Umbilical cord (tissue), 2 donors: ENCODE measurements at places on chromosomes 1 and 21.
A peak's percentile ranks its signal among the peaks of the same experiment; 100 is the strongest.

GRCh38 chr1:234586304-234586703 lies 23.7 kb downstream of the IRF2BP2 start:
- DNase-seq = no peak

GRCh38 chr1:110049801-110050601 lies 15.6 kb downstream of the STRIP1 start:
- DNase-seq = no peak

- DNase-seq = no peak
Measured at GRCh38 chr1:26218906-26219494, 15.0 kb upstream of the CEP85 start.

DNA sequence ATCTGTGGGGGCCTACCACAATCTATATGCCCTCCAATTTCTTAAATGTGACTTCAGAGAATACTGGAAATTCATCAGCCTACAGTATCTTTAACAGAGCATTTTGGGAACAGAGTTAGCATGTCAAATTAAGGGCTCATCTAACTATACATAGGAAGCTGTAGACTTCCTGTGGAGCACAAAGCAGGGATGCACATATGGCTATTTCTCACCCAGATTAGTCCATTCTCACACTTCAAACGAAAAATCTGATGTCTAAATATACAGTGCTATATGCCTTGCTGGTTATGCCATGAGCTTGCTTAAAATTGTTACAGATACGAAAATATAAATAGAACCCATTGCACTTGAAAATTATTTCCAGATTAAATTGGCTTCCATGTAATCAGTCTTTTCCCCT lies 1922.8 kb downstream of the MRPL39 start:
- no peak for DNase-seq

DNA sequence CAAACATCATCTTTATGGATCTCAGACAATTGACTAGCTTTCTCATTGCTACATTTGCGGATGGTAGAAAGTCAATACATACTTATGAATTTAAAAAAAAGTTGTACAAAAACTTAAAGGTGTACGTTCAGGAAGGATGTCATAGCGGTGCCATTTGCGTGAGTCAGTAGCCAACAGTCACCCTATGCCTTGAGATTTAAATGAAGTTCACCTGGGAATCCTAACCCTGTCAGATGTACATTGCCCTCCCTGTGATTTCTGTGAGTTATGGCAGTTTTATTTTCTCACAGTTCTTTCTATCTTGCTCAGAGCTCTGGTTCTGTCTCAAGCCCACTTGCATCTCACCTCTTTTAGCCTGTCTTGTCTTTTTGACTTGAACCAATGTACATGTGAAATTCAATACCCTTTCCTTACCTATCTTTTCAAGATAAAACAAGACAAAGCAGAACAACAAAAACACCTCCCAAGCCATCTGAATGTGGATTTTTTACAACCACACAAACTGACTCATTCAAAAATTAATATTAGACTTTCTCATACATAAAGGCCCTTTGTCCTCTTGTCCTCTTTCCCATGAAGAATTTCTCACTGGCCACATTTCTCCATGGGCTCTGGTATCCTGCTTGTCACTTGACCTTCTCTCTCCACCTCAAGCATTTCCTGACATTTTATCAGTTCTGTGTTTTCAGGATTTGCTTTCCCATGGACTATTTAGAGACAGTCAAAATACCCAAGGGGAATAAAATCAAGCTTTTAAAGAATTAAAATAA lies 25.3 kb upstream of the ZNF697 start:
- no peak for DNase-seq

- peak; percentile 51 for DNase-seq
Measured at GRCh38 chr1:177858332-177858821, 111.5 kb downstream of the SEC16B start.

DNA sequence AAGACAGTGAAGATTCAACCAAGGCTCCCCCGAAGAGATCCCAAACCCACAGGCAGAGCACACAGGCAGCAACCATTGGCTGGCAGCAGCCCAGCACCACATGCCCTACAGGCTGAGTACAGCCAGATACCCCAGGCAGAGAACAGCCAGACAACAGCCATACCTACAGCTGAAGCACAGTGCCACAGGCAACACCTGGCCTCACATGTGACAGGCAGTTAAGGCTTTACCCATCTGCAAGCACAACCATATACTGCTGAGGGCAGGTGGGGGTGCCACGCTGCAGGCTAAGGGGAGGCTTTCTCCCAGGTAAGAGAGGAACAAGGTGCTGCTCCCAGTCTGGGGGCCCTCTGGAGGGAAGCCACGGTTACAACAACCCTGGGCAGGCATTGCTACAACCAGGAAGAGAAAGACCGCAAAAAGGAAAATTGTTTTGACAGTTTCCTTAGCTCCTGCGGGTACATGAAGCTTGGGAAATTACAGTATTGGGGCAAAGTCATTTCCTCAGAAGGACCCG lies 12.3 kb downstream of the CHIT1 start:
- DNase-seq = no peak

GRCh38 chr1:110464340-110464739 lies 13.4 kb downstream of the PROK1 start:
- peak; percentile 69 for DNase-seq

GRCh38 chr1:111127923-111128643 lies 11.8 kb downstream of the DRAM2 start:
- peak; percentile 19 for DNase-seq

DNA sequence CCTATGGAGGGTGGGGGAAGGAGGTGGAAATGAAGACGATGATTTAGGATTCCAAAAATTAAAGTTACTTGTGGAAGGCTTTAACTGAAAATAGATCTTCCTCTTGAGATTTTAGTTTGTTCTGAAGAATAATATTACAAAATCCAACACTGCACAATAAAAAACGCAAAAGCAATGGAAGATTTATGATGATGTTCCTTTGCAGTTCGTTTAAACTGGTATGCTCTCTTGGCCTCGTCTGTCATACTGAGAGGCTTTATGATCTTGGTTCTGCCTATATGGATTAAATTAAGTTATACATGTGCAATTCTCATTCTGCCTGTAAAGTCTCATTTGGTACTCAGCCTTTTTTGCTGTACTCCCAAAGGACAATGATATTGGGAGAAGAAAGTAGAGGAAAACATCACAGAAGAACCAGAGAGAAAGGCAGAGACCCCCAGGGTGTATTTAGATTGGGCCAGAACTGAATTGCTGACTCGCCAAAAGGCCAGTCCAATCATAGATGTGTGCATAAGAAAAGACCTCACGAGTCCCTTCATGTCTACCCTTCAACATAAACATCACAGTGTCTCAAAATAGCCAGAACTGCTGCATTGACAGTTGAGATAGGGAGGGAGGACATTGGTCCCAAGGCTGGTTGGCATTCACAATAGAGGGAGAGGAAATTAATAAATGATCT lies 188.6 kb downstream of the GREM2 start:
- DNase-seq = no peak

DNA sequence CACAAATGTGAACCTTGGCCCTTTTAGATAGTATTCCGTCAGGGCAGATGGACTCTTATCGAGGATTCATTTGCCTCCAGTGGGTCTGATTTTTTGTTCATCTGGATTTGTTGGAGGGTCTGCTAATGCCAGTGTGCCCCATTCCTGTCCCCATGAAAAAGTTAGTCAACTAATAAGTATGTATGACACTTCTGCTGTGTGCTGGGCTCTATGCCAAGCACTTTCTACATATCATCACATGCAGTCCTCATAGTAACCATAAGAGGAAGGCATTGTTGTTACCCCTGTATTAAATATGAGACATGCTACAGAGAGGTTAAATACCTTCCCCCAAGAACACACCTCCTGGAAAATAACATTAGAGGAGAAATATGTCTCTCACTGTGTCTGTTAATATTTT lies 46.6 kb upstream of the MAB21L3 start:
- DNase-seq = no peak

- no peak for DNase-seq
Measured at GRCh38 chr1:85230305-85230977, 29.0 kb downstream of the C1orf52 start.
